Caco-2 (cell line): ENCODE measurements at places on chromosomes 7 and 10. TPM values are rescaled to one million over a fixed set of nuclear protein-coding genes. Genes with fewer than 3 reads are reported as not detected.

GRCh38 chr7:25636871-25637283 is 408.6 kb upstream of the NPVF start:
- no peak for DNase-seq

GRCh38 chr7:130021105-130021834 is 29.9 kb downstream of the ZC3HC1 start:
- DNase-seq: no peak

DNA sequence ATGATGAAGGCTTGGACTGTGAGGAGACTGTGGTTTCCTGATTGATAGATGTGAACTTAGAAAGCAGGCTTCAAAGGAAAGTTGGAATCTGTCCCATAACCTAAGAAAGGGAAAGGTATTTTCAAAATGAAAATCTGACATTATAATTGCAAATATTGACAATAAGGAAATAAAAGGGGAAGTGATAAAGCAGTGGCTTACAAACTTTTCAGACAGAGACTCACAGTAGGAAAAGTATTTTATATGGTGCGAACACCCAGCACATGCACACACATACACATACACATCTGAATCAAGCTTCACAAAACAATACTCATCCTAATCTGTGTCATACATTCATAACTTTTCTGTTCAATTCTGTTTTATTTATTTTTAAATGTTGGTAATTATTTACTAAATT is 4.8 kb downstream of the PON1 start:
- DNase-seq: no peak

- no peak for DNase-seq
Observed at GRCh38 chr7:108848486-108848885, 278.8 kb downstream of the DNAJB9 start.

- no peak for DNase-seq
Observed at GRCh38 chr10:63262430-63263073, 129.4 kb downstream of the NRBF2 start.

DNA sequence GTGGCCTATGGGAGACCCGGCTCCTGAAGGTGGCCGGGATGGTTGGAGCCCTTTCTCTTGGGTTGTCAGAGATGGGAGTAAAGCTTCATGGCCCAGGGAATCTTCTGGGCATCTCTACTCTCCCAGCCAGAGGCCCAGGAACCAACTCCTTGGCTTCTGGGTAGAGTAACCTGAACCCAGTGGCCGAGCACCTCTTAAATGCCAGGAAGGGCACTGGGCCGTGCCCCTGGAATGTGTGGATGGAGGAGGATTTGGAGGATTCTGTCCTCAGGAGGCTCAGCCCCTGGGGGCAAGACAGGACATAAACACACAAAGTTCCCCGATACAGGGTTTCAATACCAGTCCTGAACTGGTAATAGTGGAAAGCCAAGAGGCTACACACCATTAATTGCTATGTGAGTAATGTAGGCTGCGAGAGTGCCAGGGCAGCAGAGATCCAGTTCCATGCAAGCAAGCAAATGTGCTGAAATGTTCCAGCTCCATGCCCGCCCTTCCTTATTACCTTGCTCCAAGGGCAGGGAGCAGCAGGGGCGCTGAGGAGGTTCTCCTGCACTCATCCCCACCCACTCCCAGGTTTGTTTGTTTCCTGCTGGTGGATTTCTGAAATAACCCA is 1.2 kb downstream of the PALD1 start:
- DNase-seq: no peak

GRCh38 chr7:4018601-4019316 is 663.3 kb upstream of the FOXK1 start:
- no peak for DNase-seq

DNA sequence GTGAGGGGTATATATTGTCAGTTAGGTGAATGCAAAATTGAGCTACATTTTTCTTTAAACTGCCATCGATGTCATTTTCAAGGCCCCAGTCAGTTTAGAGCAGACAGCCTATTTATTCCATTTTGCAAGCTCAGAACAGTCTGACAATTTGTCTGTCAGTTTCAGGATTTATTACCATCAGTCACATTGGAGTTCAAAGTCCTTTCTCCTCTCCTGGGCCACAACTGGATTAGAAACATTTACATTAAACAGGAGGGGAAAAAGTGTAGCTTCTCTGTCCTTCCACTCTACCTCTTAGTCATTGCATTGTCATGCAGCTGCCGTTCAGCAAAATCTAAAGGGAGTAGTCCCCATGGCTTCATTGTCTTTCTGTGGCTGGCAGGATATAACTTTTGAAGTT is 3.5 kb upstream of the GHITM start:
- DNase-seq: peak; percentile 30

GRCh38 chr7:24700521-24701260 is 56.6 kb downstream of the GSDME start:
- no peak for DNase-seq

GRCh38 chr10:12819071-12819470 is 182.4 kb downstream of the CCDC3 start:
- no peak for DNase-seq

GRCh38 chr7:94778711-94779459 is 123.0 kb upstream of the SGCE start:
- DNase-seq: no peak

GRCh38 chr10:23065181-23065948 is 30.0 kb upstream of the MSRB2 start:
- no peak for DNase-seq

GRCh38 chr10:132704008-132704814 is 81.7 kb downstream of the NKX6-2 start:
- peak; percentile 27 for DNase-seq

DNA sequence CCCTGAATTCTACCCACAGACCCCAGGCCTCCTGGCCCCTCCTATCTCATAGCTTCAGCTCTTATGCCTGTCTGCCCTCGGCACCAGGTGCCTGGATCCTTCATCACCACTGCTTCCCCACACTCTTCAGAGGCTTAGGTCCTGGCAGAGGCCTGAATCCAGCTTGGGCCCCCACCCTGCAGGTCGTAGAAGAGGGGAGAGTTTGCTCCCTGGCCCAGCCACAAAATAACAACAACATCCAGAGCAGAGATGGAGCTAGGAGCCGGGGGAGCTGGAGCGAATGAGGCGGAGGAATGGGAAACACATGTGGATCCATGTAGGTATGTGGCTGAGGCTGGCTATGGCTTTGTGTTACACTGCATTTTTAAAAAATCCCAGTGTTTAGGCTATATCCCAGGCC is 7.8 kb upstream of the OPN4 start:
- no peak for DNase-seq

DNA sequence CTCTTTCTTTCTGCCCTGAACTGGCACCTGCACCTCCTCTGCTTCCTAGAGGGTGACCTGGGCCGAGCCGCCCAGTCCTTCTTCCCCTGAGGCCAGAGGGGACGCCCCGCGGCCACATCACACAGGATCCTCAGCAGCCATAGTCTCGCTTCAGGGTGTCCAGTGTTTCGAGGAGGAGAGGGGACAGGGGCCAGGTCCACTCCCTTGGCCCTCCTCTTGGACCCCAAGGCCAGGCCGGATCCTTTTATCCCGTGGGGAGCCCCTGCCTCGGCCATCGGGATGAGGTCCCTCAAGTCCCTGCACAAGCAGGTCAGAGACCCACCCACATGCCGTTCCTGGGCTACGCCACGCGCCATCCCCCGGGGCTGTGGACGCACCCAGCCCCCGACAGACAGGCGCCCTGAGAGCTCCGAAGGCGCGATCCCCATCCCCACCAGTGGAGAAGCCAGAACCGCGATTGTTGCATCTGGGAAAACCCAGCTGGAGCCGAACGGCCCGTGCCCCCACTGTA is 3.6 kb downstream of the BHLHA15 start:
- no peak for DNase-seq

DNA sequence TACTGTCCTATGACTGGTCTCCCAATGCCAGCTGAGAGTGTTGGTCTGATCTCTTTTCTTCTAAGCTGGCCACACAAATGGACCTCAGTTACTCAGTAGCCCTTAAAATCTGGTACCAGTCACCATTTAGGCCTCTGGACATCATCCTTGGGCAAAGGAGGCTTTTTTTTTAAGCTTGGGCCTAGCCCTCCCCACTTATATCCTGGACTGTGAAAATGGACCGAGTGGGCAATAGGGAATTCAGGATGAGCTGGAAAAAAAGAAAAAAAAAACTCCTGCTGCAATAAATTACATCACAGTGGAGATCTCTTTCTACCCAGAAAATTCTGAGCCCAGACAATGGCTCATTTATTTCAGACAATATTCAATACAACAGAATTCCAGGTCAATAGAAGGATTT is 68.4 kb downstream of the PARP12 start:
- DNase-seq: peak; percentile 7

- no peak for DNase-seq
Observed at GRCh38 chr7:158536871-158537515, 50.6 kb downstream of the PTPRN2 start.

DNA sequence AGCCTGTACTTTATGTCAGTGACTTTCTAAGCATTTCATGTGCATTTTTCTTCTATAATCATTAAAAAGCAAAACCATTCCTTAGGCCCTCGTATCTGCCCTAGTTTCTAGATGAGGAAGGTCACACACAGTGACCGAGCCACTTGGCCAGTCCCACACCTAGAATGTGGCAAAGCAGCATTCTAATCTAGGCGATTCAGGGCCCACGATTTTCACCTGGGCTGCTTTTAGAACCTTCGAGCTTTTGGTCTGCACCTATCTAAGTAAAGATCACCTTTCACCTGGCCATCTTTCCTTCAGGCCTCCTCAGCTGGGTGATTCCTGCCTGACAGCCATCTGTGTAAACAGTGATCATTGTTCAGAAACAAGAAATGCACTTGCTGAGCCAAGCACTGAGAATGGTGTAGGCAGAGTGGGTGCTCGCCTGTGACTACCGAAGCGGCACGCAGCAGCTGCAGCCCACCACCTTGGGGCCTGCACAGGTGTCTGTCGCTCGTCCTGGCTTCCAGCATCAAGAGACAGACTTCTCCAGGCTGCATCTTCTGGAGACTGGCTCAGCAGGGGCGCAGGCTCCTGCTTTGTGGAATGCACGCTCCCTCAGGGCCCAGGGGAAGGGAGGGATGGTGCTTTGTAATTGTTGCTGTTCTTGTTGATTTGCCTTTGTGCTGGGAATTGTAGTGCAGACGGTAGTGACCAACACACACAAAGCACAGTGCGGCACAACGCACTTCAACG is 149.0 kb upstream of the INSYN2A start:
- DNase-seq: no peak

DNA sequence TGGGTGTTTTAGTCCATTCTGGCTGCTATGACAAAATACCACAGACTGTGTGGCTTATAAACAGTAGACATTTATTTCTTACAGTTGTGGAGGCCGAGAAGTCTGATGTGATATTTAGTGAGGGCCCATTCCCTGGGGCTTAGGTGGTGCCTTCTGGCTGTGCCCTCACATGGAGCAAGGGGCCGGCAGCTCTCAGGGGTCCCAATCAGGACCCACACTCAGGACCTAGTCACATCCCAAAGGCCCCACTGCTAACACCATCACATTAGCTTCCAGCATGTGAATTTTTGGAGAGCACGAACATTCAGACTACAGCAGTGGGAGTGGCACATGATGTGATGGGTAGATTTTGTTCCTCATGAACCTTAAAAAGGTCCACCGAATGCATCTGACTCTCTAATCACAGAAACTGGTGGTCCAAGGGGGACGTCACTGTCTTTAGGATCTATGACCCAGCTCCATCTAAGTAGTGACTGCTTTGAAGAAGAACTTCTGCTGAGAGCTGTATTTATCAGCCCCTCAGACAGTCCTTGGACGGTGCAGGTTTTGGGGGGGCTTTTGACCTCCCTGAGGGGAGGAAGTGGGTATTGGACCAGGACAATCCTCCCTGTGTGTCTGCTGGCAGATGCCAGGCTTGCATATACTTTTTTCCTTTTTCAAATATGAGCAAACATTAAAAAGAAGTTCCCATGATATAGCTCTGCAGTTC is 154.5 kb upstream of the ZNF32 start:
- no peak for DNase-seq

GRCh38 chr7:142440906-142441411 is 183.1 kb upstream of the PRSS58 start:
- no peak for DNase-seq

GRCh38 chr10:30818854-30819253 is 189.3 kb upstream of the LYZL2 start:
- DNase-seq: no peak

- DNase-seq: no peak
Observed at GRCh38 chr10:65900271-65900670, 1025.6 kb upstream of the LRRTM3 start.

DNA sequence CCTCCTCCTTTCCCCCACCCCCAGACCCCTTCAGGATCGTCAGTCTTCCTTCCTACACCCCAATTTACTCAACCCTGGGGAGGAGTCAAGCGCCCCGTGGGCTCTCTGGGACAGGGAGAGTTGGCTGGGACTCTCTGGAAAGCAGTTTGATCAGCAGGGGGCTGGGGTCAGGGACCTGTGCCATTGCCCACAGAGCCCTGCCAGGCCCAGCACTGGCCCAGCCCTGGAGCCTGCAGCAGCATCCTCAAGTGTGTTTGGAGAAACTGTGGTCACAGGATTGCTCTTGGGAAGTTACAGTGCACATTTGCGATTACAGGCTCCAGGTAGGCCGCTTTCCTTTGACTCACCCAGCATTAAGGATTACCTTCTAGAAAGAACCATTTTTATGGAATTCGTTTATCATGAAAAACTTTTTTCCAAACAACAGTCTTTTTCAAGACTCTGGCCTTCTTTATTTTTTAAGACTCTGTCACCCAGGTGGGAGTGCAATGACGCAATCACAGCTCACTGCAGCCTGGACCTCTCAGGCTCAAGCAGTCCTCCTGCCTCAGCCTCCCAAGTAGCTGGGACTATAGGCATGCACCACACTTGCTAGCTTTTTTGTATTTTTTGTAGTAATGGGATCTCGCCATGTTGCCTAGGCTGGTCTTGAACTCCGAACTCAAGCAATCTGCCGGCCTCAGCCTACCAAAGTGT is 50.7 kb downstream of the CHST3 start:
- DNase-seq: no peak

The NOC3L gene
- 39.9 and 42.3 TPM in 2 replicates for total RNA-seq

The HOXA1 gene
- 18.5 and 18.8 TPM in 2 replicates for total RNA-seq

The NODAL gene
- 0.59 and 1.3 TPM in 2 replicates for total RNA-seq

The RTKN2 gene
- 36.2 and 37.1 TPM in 2 replicates for total RNA-seq

The SLC26A5 gene
- 1.1 and 1.5 TPM in 2 replicates for total RNA-seq

The XPNPEP1 gene
- total RNA-seq: 76.6 and 92.4 TPM in 2 replicates

The HTRA1 gene
- total RNA-seq: 0.70 and 1.1 TPM in 2 replicates

The TRIM50 gene
- total RNA-seq: not detected in 2 replicates
